Spleen (tissue), 13 donors: ENCODE measurements at places on chromosomes 1 and 21. TPM values are rescaled to one million over a fixed set of nuclear protein-coding genes. Genes with fewer than 3 reads are reported as not detected.

DNA sequence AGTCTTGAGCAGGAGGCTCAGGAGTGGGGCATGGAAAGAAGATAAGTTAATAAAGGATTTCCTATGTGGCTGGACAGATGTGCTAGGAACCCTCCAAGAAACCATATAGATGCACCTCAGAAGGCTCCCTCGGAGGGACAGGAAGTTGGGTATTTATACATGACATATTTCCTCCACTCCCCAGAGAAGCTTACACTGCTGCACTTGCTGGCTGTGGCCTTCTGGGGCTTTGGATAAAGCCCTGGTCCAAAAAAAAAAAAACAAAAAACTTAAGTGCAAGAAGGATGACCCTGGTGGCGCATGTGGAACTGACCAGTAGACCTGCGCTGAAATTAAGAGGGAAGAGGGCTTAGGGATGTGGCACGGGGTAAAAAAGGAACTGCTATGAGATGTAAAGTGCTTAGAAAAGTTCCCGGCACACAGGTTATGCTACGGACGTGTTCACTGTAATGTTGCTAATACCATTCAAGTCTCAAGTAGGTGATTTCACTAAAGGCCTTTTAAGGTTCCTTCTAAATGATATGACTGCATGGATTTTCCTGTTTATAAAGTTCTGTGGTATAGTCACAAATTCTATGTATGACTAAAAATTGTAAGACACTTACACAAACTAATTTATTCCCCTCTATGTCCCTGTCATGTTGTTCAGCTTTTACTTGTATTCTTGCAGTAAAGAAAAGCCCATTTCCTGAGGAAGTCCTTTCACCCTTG lies 253.6 kb downstream of the HMCN1 start:
- no peak for DNase-seq

DNA sequence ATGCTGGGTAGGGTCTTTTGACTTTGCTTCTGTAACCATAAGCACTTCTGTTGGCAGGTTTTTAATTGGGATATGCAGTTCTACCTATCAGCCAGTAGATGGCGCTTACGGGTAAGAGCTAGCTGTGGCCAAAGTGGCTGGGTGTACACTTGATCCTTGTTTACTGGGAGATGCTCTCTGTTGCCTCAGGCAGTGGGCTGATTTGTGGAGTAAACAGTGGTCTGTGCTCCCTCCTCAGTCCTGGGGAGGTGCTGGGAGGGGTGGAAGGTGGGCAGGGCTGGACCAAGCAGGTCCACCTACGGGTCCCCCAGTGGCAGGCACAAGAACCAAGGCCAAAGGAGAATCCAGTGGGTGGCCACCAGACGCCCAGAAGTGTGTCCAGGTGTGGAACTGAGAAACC lies 43.4 kb downstream of the RALGPS2 start:
- DNase-seq: no peak

- DNase-seq: no peak
These were observed 34.0 kb downstream of the TBCE start for GRCh38 chr1:235401251-235401650.

DNA sequence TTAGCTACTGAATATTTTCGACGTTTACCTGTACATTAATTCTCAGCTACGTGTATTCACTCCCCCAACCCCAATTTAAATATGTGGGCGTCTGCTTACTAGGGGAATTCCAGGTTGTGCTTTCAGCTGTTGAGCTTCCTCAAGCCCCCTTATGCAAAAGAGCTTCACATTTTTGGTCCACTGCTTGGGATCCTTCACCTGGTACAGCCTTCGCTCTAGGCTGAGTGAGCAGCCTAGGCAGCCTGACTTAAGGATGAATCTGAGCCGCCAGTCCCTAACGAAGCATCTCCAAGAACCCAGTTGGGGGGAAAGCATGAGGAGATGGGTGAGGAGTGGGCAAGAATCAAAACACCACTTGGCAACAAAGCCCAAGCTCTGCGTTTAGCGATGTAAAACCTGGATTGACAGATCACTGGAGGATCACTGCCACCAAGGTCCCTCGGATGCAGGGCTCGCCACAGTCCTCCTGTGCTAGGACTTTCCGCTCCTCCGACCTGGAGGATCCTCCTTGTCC lies 674 bp downstream of the BCL10 start:
- DNase-seq: no peak

DNA sequence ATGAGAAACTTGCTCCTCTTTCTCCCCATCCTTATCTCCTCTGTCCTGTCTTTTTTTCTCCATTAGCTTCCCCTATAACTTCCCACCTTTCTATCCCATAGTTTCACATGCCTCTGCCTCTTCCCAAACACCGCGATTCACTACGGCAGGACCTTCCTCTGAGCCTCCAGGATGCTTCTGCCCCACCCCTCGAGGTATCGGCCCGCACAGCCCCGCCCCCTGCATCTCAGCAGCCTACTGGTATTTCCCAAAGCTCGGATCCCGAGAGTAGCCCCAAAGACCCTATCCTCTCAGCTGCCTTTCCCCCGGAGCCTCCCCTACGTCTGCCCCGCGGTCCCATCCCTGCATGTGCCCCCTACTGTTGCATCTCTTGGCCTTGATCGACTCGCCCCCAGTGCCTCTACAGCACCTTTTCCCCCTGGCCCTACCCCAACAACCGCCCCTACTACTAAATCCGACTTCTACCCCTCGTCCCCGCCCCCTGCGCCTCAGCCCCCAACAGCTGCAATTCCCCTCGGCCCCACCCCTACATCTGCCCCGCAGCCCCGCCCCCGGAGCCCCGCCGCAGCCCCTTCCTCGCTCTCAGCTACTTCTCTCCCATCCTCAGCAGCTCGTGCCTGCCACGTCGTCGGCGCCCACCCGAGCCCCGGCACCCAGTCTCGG lies 512 bp downstream of the PIAS3 start:
- DNase-seq: peak; percentile 88

DNA sequence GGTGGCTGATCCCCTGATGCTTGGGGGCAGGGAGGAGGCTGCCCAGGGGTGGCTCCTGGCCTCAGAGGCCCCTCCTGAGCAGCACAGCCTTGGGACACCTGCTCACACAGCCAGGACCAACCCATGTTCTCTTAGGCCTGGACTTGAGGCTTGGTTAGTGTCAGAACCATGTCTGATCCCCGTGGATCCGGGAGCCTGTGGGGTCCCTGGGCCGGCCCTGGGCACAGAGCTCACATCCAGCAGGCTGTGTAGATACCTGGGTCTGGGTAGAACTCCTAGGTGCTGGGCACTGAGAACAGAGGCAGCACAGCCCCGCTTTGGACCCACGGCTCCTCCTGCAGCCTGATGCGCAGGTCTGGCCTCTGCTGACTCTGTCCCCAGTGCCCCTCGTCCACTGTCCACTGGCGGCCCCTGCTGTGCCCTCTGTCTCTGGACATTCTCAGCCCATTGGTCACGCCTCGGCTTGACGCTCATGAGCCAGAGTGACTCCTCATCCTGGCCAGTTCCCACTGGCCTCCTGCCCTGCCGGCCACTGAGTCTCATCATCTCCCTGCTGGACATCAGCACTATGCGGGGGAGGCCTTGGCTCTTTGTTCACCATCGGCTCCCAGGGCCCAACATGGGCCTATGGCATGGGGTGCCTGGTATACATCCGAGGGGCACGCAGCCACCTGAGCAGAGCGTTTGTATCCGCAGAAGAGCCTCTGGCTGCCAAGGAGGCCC lies 70.2 kb downstream of the TRIM11 start:
- peak; percentile 69 for DNase-seq

GRCh38 chr1:184166485-184166884 lies 115.0 kb downstream of the TSEN15 start:
- no peak for DNase-seq

- DNase-seq: no peak
These were observed 457.2 kb upstream of the RUNX1 start for GRCh38 chr21:35506352-35506751.

DNA sequence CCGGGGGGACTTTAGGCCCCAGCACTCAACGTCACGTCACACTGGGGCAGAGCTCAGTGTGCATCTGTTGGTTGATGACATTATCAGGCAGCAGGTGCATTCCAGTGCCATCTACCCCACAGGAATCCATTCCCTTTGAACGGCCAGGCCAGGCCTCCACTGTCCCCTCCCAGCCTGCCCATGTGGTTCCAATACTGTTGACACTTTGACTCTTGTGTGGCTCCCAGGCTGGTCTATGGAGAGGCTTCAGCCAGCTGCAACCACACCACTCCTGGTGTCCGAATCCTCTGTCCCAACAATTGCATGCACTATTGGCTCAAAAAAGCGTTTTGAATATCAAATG lies 92.0 kb upstream of the SIM2 start:
- no peak for DNase-seq

GRCh38 chr1:30933874-30934252 lies 25.3 kb upstream of the SDC3 start:
- no peak for DNase-seq

GRCh38 chr21:31710586-31710985 lies 21.3 kb downstream of the SCAF4 start:
- no peak for DNase-seq

DNA sequence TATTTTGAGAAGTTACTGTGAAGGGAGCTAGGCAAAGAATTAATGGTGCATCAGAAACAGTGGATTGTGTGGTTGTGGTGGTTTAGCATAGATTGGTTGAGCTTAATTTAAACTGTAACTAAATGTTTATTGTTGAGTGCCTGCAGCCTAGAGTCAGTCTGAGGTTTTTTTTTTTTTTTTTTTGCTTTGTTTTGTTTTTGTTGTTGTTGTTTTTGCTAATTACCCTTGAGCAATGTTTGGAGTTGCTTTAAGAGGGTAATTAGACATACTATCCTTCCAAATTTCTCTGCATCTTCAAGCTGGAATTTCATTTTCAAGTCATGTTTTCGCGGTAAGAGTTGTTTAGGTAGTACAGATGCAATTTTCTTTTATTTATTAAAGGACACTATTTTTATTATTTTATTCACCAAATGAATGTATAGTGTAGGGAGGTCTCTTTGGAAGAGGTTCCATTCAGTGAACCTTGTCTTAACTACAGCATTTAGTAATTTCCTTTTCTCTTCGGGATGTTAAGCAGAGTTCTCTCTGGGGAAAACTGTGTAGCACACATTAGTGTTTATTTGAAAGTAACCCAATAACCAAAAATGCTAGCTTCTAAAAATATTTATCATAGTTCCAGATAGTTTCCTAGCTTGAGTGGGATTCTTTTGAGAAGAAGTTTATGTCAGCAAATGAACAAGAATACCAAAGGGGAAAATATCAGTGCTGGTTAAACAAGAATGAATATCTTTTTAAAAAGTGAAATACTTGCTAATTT lies 82.3 kb downstream of the CLIC4 start:
- DNase-seq: no peak

DNA sequence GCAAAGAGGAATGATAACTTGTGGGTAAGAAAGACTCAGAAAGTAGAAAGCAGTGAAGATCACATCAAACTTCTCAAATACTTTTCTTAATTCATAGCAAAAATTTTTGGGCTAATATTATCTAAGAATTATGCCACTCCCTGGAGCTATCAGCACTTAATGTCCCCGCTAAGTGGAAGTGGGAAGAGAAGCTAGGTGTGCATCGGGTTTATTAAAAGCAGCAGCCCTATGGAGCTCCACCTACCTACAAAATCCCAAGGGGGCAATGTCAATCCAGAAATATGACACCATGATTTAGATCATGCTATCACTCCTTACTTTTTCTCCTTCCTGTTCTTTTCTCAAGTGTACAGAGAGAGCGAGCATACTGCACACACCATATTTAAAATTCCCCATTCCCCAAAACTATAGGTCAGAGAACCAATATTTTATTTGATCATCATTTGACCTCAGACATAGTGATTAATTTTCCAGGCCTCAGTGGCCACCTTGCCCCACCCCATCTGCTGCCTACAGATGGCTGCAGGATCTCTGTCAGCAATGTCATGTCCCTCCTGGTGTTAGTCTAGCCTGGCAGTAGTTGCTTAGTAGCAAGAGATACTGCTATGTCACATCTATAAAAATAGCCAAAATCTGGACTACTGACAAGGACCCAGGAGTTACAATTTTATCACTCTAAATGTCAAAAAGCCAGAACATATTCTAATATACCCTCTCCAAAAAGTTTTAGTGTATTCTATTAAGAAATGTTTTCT lies 66.6 kb downstream of the MAP3K21 start:
- DNase-seq: no peak

- peak; percentile 80 for DNase-seq
These were observed 8.1 kb downstream of the MTHFR start for GRCh38 chr1:11797525-11798216.

DNA sequence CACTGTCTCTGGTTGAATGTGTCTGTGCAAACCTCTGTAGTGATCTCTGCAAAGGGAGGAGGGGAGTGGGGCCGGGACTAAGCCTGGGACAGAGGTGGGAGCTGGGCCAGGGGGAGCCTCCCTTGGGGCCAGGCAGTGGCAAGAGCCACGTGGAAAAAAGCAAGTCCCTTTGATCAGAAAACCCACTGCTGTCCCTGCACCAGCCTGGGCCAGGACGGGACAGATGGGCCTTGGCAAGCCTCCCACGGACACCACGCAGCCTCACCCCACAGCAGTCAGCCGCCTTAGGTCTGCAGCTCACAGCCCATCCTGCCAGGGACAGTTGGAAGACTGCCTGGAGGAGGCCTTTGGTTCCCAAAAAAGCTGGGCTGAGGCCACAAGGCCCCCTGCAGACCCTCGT lies 11.7 kb upstream of the TRAPPC10 start:
- DNase-seq: no peak

DNA sequence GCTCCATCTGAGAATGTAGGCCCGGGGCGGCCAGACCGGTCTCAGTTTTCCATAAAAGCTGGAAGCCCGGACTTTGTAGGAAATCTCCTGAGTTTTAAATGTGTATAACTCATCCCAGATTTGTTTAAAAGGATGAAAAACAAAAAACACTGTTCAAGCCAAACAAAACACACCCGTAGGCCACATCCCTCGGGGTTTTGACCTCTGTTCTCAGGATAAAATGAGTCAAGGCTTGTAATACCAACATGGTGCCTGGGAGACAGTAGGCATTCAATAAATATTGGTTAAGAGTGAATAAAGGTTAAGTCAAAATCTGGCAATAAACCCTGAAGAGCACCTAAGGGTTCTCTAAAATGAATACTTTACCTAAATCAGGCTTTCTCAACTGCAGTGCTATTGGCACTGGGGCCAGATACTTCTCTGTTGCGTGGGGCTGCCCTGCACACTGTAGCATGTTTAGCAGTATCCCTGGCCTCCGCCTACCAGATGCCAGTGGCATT lies 55.0 kb downstream of the KAZN start:
- no peak for DNase-seq

Gene PCNX2
- 11.4 TPM for polyA plus RNA-seq

Gene CCT3
- polyA plus RNA-seq: 73.7 TPM

Gene SPATA21
- polyA plus RNA-seq: 0.13 TPM

Gene IL19
- not detected for polyA plus RNA-seq

Gene DIO1
- polyA plus RNA-seq: 0.04 TPM

Gene S100A8
- polyA plus RNA-seq: 1,287 TPM

Gene WASF2
- polyA plus RNA-seq: 17.2 TPM

Gene KLHDC7A
- polyA plus RNA-seq: not detected

Gene AADACL4
- polyA plus RNA-seq: 0.04 TPM
